ENCODE measurements at places on chromosomes 4 and X.
A peak's percentile ranks its signal among the peaks of the same experiment; 100 is the strongest.

DNA sequence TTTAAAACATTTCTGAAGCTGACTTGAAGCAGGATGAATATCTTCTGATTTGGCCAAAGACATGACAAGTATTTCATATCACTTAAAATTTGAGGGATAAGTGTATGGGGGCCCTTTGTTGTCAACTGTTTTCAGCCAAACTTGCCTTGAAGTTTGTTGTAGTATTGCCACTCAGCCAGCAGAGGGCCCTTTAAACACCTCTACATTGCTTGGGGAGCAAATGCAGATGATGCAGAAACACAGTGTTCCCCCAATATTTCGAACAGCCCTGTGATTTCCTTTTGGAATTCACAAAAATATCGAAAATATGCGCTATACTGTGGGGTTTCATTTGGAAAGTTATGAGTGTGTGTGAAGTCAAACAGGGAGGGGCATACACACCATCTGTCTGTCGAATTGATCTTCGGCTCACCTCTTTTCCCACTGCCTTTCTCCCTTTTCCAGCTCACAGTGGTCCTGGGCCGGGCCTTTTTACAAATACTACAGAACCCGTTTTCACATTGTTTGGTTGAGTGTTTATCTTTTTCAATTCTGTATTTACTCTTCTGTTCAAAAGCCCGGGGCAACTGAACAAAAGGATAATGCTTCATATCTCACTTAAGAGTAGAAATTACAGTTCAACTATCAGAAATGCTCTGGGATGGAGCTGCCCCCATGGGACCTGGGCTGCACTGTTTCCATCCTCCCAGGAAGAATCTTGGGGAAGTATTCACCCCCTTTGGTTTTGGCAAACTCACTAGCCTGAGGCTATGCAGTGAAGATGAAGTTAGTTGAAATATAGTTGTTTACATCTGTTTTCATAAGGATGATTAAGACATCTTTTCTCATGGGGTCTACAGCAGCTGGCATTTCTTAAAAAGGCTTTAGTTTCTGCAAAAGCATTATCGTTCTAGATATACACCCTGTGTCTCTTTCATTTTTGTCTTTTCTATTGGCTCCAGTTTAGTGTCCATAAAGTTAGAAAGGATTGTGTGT lies 137.6 kb downstream of the EGF start:
- DNase-seq, result peak; percentile 6

DNA sequence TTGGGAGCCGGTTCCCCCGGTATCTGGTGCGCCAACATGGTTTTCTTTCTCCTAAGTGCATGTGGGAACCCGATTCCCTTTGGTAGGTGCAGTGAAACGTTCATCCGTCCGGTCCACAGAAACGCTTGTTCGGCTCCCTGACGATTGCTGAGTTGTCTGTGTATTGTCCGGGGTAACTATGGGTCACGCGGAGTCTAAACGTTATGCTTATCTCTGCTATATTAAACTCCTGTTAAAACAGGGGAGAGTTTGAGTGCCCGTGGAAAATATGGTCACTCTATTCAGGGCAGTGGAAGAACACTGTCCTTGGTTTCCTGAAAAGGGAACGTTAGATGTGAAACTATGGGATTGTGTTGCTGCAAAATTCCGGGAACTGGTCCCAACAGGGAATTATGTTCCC lies 32.4 kb upstream of the MGST2 start:
- no peak for DNase-seq

GRCh38 chr4:162985131-162985530 lies 181.6 kb downstream of the NAF1 start:
- no peak for DNase-seq

GRCh38 chr4:161188578-161188977 lies 975.2 kb downstream of the FSTL5 start:
- DNase-seq, result no peak

- peak; percentile 38 for DNase-seq
Measured at GRCh38 chrX:150693725-150694574, 754 bp downstream of the MTMR1 start.

DNA sequence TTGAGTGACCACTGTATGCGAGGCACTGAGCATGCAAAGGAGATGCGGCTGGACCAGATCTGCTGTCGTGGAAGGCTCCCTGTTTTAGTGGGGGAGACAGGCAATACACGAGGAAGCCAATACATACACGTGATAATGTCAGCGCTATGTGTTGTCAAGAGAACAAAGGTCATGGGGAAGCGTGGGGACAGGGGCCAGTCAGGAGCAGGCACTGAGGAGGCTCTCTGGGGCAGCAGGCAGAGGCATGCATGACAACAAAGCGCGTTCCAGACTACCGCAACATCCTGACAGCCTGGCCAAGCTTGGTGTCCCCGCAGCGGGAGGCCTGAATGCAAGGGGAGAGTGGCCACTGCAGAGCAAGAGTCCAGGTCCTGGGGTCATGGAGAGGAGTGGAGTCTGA lies 61.9 kb downstream of the DCTD start:
- DNase-seq, result no peak

- DNase-seq, result no peak
Measured at GRCh38 chr4:164027805-164028204, 533.3 kb downstream of the TMA16 start.

- DNase-seq, result no peak
Measured at GRCh38 chr4:86442881-86443280, 83.0 kb upstream of the MAPK10 start.

DNA sequence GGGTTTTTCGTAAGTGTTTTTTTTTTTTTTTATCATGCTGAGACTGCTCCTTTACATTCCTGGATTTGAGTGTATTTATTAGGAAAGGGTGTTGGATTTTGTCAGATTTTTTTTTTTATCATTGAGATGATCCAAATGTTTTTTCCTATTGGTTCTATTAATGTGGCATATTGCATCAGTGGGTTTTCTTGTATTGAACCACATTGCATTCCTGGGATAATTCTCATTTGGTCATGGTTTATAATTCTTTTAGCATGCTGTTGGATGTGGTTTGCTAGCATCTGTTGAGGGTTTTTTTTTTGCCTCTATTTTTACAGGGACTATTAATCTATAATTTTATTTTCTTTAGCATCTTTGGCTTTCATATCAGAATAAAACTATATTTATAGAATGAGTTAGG lies 28.8 kb downstream of the COL4A5 start:
- no peak for DNase-seq

DNA sequence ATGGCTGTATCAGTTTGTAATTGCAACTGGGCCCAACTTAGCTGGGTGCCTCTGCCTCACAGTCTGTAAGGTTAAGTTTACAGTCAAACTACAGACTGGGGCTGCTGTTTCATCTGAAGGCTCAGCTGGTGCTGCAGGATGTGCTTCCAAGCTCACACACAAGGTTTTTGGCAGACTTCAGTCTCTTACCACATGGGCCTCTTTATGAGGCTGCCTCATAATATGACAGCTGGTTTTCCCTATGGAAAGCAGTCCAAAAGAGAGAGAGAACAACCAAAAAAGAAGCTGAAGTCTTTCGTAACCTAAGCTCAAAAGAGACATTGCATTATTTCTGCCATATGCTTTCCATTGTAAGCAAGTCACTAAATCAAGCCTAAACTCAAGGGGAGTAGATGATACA lies 271.7 kb downstream of the DCTD start:
- DNase-seq, result no peak

DNA sequence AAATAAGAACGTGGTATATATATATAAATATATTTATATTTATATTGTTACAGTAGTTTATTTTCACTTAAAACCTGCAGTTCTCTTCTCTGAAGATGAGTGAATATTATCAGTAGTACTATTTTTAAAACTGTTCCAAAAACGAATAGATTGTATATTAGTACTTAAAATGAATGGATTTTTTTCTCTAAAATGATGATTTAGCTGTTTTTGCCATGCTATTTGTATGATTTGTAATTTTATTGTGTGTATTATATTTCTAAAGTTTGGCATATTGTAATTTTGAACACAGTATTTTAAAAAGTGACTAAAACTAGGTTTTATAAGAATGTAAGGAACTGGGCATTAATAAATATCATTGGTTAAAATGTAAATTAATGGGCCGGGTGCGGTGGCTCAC lies 22.0 kb downstream of the TRAPPC11 start:
- DNase-seq, result no peak

GRCh38 chrX:42128587-42128986 lies 205.2 kb upstream of the CASK start:
- no peak for DNase-seq

DNA sequence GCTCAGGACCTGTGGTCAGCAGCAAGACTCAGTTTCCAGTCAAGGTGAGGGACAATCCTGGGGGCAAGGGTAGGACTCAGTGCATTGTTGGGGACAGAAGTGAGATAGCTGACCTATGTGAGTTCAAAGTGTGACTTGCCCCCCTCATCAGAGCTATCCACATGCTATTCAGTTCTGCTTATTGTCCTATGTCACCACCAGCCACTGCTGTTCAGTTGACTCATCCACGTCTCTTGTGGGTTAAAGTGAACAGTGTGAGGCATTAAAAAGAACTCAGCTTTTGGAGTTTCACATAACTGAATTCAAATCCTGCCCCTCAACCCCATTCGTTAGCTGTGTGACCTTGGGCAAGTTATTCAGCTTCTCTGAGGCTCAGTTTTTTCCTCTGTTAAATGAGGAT lies 4.4 kb upstream of the APLN start:
- DNase-seq, result no peak

- peak; percentile 65 for DNase-seq
Measured at GRCh38 chr4:138555584-138555983, 313.4 kb upstream of the SLC7A11 start.

DNA sequence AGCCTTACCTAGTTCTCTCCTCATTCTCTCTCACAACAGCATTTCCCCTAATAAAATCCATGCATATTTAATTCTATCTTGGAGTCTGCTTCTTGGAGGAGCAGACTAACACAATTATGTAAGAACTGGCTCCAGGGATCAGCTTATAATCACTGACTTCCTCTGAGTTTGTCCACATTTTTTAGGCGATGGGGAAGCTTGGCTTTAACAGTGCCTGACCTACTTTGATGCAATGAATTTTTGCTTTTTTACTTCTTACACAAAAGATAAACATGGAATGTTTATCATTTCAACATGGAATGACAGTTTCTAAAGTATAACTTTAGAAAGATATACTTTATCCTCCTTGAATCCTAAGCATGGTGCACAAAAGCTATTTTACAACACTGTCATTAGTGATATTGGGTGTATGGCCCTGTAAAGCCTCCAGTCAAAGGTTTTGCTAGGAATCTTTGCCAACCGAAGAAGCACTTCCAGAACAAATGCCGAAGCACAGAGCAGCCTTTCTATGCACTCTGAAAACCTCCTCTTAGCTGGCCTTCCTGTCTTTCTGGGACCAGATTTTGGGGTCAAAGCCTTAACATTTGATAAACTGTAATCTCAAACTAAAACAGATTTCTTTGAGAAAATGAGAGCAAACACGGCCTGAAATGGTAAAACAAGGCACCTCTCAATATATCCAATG lies 736 bp downstream of the BDH2 start:
- no peak for DNase-seq

GRCh38 chr4:11397819-11398610 lies 30.7 kb downstream of the HS3ST1 start:
- no peak for DNase-seq

- DNase-seq, result peak; percentile 94
Measured at GRCh38 chr4:139734875-139735380, 69.3 kb downstream of the MGST2 start.

DNA sequence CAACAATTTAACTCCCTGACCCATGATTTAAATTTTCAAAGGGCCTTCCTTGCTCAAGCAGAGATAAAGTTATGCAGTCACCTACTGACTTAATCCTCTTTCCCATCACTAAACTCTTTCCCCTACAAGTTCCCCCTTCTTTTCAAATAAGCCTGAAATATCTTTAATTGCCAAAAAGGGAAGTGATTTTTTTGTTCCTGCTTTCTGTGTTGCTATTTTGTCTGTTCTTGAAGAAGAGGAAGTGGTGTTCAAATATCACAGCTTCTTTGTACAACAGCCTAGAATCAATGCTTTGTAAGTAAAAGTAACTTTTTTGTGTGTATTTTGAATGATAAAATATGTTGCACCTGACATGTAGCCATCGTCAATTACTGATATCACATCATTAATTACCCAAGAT lies 595.9 kb downstream of the CENPC start:
- DNase-seq, result no peak

- DNase-seq, result no peak
Measured at GRCh38 chr4:82866706-82867385, 24.1 kb downstream of the SEC31A start.

GRCh38 chr4:156779042-156779441 lies 192.6 kb downstream of the PDGFC start:
- DNase-seq, result no peak
